ENCODE measurements at places on chromosomes 6 and 20.

DNA sequence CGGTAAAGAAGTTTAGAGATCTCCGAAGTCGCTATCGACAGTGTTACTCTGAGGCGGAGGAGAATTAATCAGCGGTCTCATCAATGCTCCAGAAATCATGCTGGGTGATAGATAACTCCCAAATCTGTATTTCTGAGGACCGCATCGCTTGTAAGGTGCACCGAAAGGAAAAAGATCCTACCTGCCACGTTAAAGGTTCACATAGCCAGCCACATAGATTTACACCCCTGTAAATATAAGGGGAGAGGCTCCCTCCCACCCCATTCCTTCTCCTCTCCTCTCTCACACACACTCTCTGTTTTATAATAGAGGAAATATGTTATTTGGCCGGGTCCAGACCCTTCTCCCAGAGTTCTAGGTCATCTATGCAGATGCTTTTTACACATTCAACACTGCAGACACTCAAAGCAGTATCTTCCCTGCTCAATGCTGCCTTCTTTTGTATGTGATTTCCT lies 620 bp upstream of the DEK start:
- DNase-seq = no peak

- no peak for DNase-seq
Measured at GRCh38 chr6:3031857-3032640, 32.4 kb downstream of the NQO2 start.

DNA sequence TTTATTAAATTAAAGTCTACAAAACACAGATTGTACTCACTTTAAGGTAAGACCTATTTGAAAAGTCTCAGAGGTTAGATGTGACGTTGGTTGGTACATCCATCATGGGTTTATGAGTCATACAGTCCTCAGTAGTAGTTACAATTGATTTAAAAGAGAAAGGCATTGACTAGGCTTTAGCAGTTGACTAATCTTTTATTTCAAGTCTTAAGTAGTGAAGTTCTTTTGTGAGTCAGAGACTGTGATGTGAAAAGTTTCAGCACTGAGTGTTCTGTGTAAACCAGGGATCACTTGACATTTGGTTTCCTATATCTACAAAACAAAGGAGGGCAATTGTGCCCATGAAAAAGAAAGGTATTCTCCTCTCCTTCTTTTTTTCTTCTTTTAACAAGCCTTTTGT lies 221.3 kb downstream of the GRIK2 start:
- no peak for DNase-seq

DNA sequence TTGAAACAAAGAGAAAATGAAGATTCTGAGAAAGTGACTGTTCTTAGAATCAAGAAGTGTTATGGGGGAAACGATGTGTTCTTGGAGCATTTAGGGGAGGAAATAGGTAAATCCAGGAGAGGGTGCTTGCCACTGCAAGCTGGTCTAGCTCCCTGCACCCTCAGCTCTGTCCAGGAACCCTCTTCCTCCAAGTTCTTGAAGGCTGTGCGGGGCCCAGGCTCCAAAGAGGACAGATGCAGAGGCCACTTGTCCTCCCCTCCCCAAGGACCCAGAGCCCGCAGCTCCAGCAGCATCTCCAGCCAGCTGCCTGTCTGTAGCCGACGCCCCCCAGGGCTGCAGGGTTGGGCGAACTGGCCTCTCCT lies 87.9 kb downstream of the CDC5L start:
- DNase-seq = no peak

DNA sequence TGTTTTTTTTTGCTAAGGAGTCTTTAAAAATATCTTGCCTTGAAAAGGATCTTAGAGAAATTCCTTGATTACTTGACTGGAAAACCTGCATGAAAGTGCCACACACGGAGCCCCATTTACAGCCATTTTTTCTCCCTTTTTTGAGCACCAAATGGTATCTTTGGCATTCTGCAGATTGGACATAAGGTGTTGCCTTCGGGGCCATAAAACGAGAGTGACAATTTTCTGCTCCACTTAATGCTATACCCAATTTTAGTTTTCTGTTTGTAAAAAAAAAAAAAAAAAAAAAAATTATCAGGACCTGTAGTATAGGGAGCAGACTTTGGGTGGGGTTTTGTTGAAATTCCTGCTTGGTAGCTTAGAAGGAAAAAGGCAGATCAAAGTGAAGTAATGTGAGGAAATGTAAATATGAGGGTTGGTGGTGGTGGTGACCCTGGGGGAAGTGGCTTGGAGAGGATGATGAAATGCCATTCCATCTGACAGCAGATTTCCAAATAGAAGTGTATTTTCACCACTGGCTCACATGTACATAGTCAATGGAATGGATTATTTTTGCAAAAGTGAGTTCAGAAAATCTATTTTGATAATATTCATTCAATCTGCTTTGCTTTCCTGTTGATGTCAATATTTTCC lies 212.1 kb upstream of the SOX4 start:
- no peak for DNase-seq

DNA sequence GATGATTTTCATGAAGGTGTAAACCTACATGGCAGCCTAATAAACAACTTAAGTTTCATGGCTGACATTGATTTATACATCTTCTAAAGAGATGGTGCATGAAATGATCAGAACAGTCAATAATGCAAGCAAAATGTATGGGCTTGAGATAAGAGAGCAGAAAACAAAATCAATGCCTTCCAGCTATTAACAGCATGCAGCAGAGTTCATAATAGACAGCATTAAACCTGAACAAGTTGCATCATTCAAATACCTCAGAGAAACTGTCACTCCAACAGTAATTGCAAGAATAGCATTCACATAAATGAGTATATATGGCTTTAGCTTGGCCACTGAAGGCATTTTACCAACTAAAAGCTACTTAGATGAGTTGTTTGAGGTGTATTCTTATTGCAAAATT lies 319.6 kb upstream of the ARID1B start:
- no peak for DNase-seq

Data from stimulated activated CD4-positive, alpha-beta T cell treated with anti-CD3 and anti-CD28 coated beads, Interleukin-1b, Interleukin-23, amount 100 ng/mL, for 4 hours (primary cell).